ENCODE measurements at places on chromosomes 12 and 14.

DNA sequence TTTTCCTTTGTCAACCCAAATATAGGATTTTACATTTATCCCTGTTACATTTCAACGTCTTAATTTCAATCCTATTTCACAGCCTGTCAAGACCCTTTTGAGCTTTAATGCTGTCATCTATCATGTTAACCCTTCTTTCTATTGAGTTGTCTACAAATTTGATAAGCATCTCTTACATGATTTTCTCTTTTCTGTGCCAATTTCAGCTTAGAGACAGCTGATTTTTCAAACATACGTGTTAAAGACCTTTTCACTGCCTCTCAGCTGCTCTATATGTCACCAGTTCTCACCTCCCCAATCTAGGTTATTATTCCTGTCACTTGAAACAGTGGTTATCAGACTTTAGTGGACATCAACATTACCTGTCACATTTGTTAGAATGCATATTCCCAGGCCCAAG, 181.3 kb downstream of the GXYLT1 start:
- no peak for DNase-seq

DNA sequence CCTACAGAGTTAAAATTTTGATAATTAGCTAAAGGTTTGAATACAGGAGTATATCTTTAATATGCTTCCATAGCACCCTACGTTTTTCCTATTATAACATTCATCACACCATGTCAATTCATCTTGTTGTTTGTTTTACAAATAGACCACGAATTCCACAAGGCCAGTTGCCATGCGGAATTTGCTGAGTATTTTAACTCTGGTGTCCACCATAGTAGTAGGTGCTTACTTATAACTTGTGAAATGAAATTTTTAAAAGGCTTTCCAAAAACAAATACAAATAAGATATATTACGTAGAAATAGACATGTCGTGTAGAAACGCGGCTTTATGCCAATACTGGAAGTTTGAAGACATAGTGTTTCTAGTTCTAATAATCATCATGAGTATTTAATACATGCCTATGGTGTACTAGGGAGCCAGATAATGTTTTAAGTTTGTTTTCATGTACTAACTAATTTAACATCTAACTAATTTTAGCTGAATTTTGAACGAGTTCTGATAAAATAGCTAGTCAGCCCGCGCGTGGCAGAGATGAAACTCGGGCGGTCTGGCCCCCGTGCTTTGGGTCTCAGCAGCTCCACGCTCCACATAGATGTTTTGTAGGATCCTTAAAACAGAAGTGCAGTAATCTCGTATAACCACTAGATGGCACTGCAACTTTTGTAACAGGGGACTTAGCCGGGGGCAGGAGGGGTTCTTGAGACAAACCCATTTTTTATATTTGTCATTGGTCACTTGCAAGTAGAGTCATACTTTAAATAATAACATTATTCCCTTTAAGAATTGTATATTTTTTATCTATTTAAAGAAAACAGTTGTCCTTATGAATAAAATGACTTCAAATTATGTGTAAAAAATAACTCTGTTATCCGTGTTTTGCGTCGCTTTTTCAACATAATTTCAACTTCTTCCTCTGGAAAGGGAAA, 10.2 kb downstream of the CD69 start:
- no peak for DNase-seq

DNA sequence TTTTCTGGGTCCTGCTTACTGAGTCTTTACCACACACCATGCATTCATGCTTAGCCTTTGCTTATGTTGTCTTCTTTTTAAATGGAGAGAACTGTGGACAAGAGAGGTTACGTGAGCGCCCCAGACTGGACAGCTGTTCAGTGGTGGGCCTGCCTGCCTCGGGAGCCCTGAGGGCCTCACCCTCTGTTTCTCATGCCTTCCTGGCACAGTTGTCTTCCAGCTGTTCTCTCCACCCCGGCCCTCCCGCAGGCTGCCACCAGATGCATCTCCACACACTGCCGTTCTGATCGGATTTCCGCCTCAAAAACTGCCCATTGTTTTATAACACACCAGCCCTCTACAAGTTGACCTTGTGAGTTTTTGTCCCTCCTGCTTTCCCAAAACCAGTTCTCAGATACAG, 100.8 kb downstream of the SAMD4A start:
- DNase-seq = no peak

- DNase-seq = no peak
These were observed 45.3 kb downstream of the DGLUCY start for GRCh38 chr14:91159182-91159581.

DNA sequence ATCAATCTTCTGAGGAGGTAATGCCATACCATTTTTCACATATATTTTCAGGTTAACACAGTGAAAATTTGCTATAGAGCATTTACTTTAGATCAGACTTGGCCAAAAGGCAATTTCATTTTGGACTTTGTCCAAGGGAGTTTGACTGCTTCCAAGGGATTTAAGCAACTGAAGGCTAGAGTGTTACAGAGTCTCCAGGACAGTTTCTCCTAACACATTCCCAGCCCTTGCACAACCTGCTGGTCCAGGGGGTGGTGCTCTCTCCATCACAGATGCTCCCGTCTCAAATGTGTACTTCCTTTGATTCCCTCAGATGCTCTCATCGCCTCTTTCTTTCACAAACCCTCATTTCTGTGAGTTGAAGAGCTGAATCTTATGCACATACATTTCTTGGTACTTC, 143.1 kb downstream of the TPH2 start:
- no peak for DNase-seq

DNA sequence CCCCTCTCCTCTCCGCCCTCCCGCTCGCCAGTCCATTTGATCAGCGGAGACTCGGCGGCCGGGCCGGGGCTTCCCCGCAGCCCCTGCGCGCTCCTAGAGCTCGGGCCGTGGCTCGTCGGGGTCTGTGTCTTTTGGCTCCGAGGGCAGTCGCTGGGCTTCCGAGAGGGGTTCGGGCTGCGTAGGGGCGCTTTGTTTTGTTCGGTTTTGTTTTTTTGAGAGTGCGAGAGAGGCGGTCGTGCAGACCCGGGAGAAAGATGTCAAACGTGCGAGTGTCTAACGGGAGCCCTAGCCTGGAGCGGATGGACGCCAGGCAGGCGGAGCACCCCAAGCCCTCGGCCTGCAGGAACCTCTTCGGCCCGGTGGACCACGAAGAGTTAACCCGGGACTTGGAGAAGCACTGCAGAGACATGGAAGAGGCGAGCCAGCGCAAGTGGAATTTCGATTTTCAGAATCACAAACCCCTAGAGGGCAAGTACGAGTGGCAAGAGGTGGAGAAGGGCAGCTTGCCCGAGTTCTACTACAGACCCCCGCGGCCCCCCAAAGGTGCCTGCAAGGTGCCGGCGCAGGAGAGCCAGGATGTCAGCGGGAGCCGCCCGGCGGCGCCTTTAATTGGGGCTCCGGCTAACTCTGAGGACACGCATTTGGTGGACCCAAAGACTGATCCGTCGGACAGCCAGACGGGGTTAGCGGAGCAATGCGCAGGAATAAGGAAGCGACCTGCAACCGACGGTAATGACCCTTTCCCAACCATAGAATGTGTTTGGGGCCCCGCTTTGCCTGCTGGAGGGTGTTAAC, 615 bp downstream of the CDKN1B start:
- no peak for DNase-seq

GRCh38 chr12:126432780-126433179, 1367.5 kb downstream of the AACS start:
- DNase-seq = no peak

DNA sequence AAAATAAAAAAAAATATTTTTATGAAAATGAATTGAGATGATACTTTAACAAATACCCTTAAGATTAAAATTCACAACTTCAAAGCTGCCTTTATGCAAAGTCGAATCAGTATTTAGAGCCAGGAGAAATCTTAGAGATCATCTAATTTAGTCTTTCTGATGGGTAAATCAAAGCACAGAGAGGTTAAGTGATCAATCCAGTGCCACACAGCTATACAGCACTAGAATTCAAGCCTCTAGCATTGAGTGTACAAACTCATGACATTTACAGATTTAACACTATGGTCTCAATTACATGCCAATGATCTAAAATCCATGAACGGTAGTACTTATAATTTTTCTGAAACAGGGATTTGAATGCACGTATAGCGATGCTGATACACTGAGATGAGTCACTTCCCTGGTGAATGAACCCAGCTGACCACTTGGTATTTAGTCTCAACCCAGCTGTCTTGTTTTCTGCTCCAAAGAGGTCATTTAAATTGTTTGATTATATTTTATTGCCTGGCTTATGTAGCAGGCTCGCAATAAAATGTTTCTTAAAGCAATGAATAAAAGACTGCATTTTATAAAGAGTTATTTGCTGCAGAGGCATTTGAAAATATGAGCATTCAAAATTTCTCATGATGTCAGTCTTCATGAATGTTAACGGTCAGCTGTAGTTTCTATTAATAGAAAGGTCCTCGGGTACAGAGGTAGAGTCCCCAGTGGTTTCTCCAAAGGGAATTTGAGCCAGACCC, 152.4 kb upstream of the PRICKLE1 start:
- no peak for DNase-seq

DNA sequence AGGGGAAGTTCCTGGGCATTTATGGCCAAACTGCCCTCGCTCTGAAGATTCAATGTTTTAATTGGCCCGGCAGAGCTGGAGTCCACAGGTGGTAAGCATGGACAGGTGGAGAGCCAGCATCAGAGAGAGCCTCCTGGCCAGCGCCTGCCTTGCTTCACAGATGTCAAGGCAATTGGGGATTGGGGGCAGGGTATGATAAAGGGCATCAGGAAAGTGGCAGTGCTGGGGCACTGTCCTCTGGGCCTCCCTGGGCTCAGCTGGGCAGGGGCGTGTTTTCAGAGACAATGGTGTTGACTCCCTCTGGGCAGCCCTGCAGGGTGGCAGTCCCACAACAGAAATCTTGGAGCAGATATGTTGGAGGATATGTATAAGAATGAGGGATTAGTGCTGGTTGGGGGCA, 237.3 kb downstream of the CACNA1C start:
- no peak for DNase-seq

DNA sequence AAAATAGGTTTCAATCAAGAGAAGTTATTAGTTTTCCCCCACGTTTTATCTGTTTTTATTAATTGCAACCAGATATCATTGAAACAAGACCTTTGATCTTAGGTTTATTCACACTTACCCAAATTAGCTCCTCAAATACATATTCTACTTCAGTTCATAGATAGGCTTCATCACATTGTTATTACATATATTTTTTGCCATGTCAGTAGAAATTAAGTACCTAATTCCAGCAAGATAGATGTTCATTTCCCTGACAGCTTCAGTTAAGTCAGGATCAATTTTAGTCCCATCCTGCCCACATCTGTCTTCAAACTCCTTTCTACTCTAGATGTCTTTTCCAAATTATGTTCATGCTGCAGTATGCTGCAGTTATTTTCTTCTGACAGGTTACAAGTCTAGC, 388.8 kb downstream of the TMTC2 start:
- DNase-seq = no peak

DNA sequence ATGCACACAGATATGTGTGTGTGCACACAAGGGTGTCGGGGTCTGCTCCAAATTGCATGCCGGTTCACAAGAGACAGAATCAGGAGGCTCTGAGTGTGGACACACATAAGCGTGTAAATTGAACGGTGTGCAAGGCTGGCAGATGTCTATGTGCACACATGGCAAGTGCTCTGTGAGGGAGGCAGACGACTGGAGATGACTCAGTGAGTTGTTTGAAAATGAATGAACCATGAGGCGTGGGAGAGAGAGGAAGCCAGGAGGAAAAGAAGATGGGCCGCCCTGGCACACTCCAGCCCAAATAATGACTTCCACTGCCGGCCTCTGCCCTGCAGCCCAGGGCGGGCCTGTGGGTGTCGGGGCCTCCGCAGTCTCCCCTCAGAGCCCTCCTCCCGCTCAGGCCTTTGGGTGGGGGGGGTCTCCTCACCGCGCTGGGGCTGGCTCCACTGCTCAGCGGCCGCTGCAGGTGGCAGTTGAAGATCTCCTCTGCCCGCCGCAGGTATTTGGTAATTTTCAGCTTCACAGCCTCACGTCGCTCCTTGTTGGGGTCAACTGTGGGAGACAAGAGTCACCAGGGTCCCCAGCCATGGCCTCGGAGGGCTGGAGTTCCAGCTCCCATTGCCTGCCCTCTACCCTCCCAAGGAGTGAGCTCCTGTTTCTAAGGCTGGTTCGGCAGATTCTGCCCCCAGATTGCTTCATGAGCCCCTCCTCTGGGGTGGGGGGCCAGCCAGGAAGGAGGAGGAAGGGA, 3.5 kb downstream of the RPS6KL1 start:
- no peak for DNase-seq

DNA sequence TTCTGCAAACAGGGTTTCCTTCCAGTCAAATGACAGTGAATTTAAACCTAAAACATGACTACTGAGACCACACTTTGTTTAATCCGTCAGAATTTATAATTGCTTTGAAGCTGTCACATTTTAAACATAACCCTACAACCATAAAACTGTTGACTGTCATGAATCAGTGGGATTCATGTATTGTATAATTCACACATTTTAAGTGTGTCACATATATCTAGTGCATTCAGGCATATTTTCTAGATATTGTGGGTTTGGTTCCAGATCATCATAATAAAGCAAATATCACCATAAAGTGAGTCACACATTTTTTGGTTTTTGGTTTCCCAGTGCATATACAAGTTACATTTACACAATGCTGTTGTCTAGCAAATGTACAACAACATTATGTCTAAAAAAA, 304.4 kb downstream of the TMEM132D start:
- no peak for DNase-seq

GRCh38 chr14:23457587-23458445, 11.7 kb upstream of the NGDN start:
- no peak for DNase-seq

- no peak for DNase-seq
These were observed 36.3 kb upstream of the OAS1 start for GRCh38 chr12:112870267-112870980.

DNA sequence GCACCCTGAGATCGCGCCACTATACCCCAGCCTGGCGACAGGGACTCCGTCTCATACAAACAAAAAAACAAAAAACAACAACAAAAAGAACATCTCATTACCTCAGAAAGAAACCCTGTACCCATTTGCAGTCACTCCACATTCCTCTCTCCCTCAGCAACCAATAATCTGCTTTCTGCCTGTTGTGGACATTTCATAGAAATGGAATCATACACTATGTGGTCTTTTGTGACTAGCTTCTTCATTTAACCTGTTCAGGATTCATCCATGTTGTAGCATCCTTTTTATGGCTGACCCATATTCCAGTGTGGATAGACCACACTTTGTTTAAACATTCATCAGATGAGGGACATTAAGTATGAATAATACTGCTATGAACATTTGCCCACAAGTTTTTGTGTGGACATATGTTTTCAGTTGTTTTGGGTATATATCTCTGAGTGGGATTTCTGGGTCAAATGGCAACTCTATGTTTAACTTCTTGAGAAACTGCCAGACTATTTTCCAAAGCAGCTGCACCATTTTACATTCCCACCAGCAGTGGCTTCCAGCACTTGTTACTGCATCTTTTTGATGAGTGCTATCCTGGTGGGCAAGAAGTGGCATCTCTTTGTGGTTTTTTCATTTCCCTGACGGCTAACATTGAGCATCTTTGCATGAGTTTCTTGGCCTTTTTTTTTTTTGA, 5.9 kb upstream of the RCOR1 start:
- no peak for DNase-seq

DNA sequence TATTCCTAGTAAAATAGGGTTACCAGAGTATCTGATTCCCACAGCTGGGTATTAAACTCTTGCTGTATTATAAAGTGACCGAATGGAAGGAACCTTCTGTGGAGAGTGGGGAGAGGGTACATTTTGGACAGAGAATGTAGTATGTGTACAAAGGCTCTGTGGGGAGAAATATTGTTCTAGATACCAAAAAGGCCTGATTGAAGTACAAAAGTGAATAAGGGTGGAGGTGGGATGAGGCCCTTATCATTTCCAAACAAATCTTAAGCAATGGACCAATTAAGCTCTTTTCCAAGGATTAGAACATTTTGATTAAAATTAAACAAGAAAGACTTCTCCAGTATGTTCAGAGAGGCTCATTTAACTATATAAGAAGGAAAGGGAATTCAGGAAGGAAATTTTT, 20.4 kb downstream of the EID3 start:
- DNase-seq = no peak

Measured in GM12891 (cell line).